Activated CD8-positive, alpha-beta memory T cell treated with anti-CD3 and anti-CD28 coated beads, Interleukin-2, amount 10 ng/mL, durations not matched to agents 7 days and 5 days (primary cell): ENCODE measurements at places on chromosomes 16 and 17. TPM values are rescaled to one million over a fixed set of nuclear protein-coding genes. Genes with fewer than 3 reads are reported as not detected.
A peak's percentile ranks its signal among the peaks of the same experiment; 100 is the strongest.

- H3K27me3 ChIP-seq, result no peaks in the 10 kb centered on the region
- no peak overlapping the region for H3K4me3 ChIP-seq
- no peaks in the 10 kb centered on the region for H3K36me3 ChIP-seq
- H3K4me1 ChIP-seq, result peaks cover 2% of the 10 kb centered on the region
- no peak overlapping the region for H3K27ac ChIP-seq
These were observed 3.9 kb downstream of the RPL3L start for GRCh38 chr16:1950559-1950958.

- no peak overlapping the region for H3K4me3 ChIP-seq
- no peak overlapping the region for H3K27ac ChIP-seq
- H3K4me1 ChIP-seq, result peaks cover 9% of the 10 kb centered on the region
- H3K27me3 ChIP-seq, result peaks cover 77% of the 10 kb centered on the region
These were observed 23.6 kb downstream of the ALOX15B start for GRCh38 chr17:8062435-8062806.

DNA sequence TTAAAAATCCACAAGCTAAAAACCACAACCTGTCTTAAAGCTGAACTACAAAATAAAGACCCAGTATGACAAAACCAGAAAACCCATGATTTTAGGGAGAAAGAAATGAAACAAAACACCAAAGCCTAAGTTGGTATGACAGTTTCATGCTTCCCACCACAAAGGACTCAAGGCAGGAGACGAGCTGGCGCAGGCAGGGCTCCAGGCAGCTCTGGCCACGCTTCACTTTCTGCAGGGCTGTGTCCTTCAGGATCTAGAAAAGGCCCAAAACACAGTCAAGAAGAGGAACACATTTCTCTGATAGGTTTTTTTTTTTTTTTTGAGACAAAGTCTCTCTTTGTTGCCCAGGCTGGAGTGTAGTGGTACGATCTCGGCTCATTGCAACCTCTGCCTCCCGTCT, 75.3 kb downstream of the WDR59 start:
- no peak overlapping the region for H3K27ac ChIP-seq
- H3K27me3 ChIP-seq, result no peaks in the 10 kb centered on the region
- H3K4me3 ChIP-seq, result no peak overlapping the region
- DNase-seq, result no peak

DNA sequence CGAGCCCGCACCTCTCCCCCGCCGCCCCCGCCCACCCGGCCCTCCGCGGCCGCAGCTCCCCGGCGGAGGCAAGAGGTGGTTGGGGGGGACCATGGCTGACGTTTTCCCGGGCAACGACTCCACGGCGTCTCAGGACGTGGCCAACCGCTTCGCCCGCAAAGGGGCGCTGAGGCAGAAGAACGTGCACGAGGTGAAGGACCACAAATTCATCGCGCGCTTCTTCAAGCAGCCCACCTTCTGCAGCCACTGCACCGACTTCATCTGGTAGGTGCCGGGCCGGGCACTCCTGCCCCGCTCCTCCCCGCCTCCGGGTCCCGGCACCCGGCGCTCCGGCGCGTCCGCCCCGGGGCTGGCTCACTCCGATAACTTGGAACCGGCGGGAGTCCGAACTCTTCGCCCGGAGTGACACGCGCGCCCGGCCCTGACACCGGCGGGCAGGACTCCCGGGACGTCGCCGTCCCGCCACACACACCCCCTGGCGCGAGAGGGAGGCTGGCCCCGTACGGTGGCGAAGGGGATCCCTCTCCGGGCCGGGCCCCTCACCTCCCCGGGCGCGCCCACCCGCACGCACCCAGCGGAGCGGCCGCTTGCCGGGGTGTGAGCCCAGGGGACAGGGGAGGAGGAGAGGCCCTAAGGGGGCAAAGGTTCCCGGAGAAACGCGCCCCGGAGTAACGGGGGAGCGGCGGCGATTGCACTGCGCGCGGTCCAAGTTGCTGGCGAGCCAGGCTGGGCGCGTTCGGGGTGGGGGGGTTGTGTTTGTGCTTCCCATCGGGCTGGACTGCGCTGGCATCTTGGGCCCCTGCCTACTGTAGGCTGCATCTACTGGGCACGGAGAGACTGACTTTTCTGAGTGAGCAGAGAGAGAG, 581 bp downstream of the PRKCA start:
- peaks cover 16% of the 10 kb centered on the region for H3K27me3 ChIP-seq
- peak; percentile 70 for DNase-seq
- peaks cover 27% of the 10 kb centered on the region for H3K36me3 ChIP-seq
- H3K27ac ChIP-seq, result peak overlapping the region; percentile 88
- peaks cover 52% of the 10 kb centered on the region for H3K4me1 ChIP-seq

DNA sequence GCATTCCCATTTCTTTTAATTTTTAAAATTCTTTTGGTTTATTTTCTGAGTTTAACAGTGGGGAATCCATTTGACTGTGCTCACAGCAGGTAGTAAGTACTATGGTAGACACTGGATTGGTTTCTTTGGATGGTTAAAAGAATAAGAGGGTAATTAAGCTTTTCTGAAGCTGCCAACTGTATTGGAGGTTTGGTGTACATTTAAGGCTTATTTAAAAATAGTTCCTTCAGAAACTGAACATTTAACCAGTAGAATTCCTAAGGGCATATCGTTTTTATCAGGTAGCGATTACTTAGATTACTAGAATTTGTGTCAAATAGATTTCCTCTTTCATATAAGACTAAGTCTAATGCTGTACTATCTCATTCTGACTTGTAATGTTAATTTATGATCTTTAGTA, 162.4 kb downstream of the PPM1E start:
- no peak overlapping the region for H3K4me3 ChIP-seq
- peaks cover 7% of the 10 kb centered on the region for H3K4me1 ChIP-seq
- no peaks in the 10 kb centered on the region for H3K36me3 ChIP-seq
- no peak overlapping the region for H3K27ac ChIP-seq
- H3K27me3 ChIP-seq, result peaks cover 21% of the 10 kb centered on the region
- no peak for DNase-seq

DNA sequence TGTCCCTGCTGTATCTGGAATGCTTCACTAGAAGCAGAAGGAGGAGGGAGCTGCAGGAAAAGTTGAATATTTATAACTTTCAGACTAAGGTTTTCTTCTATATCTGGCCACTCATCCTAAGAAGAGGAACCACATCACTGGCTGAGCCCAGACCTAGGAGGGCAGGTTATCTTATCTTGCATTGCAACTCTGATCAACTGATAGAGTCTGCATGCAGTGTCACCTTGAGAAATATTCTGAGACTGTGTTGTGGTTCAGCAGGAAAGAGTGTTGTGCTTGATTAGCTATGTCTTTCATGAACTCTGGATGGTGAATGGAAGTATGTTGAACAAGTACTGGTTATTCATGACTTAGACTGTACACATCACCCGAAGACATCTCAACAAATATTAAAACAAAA, 460.0 kb downstream of the TOX3 start:
- H3K4me3 ChIP-seq, result no peak overlapping the region
- no peaks in the 10 kb centered on the region for H3K27me3 ChIP-seq
- H3K4me1 ChIP-seq, result no peaks in the 10 kb centered on the region
- no peak for DNase-seq
- H3K36me3 ChIP-seq, result no peaks in the 10 kb centered on the region
- H3K27ac ChIP-seq, result no peak overlapping the region

- H3K27me3 ChIP-seq, result no peaks in the 10 kb centered on the region
- peaks cover 56% of the 10 kb centered on the region for H3K4me1 ChIP-seq
- H3K36me3 ChIP-seq, result peaks cover 17% of the 10 kb centered on the region
- H3K4me3 ChIP-seq, result peak overlapping the region; percentile 78
- H3K27ac ChIP-seq, result peak overlapping the region; percentile 36
- no peak for DNase-seq
These were observed 555 bp downstream of the TTYH2 start for GRCh38 chr17:74213861-74214391.

DNA sequence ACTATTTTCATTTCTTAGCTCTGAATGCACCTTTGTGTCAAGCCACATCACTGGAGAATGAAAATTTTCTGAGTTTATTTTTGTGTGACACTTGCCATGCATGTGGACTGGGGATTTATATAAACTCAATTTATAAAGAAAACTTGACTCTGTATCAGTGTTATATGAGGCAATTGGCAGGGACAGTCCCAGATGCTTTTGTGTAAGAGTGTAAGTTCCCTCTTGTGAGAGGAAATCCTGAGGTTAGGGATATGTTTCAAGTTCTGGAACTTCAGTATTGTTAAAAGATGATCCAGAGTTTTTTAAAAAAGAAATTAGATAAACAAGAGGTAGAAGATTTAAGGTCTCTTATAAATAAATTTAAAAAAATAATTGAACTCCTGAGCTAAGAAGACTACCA, 10.9 kb upstream of the CCL8 start:
- no peaks in the 10 kb centered on the region for H3K36me3 ChIP-seq
- H3K27me3 ChIP-seq, result peaks cover 43% of the 10 kb centered on the region
- DNase-seq, result no peak
- H3K27ac ChIP-seq, result no peak overlapping the region
- H3K4me1 ChIP-seq, result peaks cover 13% of the 10 kb centered on the region

GRCh38 chr17:82963104-82963950, 116.1 kb upstream of the METRNL start:
- H3K36me3 ChIP-seq, result peaks cover 15% of the 10 kb centered on the region
- H3K4me3 ChIP-seq, result no peak overlapping the region

GRCh38 chr17:75501378-75502071, 13.8 kb downstream of the CASKIN2 start:
- no peak overlapping the region for H3K4me3 ChIP-seq
- no peak for DNase-seq
- no peak overlapping the region for H3K27ac ChIP-seq
- peaks cover 5% of the 10 kb centered on the region for H3K4me1 ChIP-seq
- no peaks in the 10 kb centered on the region for H3K27me3 ChIP-seq

GRCh38 chr17:39867880-39868553, at the start of gene ZPBP2:
Gene ZPBP2, plus strand, starts transcription at chr17:39868202. Its CDS starts 153 bp downstream, at chr17:39868355.
- H3K36me3 ChIP-seq, result peaks cover 6% of the 10 kb centered on the region
- peaks cover 4% of the 10 kb centered on the region for H3K27me3 ChIP-seq
- H3K27ac ChIP-seq, result peak within 1 kb of the TSS; percentile 96
- H3K4me3 ChIP-seq, result peak within 1 kb of the TSS; percentile 71

- no peaks in the 10 kb centered on the region for H3K27me3 ChIP-seq
- DNase-seq, result no peak
- H3K4me3 ChIP-seq, result no peak overlapping the region
- peaks cover 32% of the 10 kb centered on the region for H3K36me3 ChIP-seq
- H3K4me1 ChIP-seq, result peaks cover 18% of the 10 kb centered on the region
These were observed 1.2 kb downstream of the SOX15 start for GRCh38 chr17:7588553-7589203.

GRCh38 chr16:11915114-11915643, 577 bp downstream of the GSPT1 start:
- H3K4me3 ChIP-seq, result peak overlapping the region; percentile 95
- H3K27me3 ChIP-seq, result peaks cover 9% of the 10 kb centered on the region
- H3K27ac ChIP-seq, result peak overlapping the region; percentile 95
- H3K4me1 ChIP-seq, result peaks cover 39% of the 10 kb centered on the region

DNA sequence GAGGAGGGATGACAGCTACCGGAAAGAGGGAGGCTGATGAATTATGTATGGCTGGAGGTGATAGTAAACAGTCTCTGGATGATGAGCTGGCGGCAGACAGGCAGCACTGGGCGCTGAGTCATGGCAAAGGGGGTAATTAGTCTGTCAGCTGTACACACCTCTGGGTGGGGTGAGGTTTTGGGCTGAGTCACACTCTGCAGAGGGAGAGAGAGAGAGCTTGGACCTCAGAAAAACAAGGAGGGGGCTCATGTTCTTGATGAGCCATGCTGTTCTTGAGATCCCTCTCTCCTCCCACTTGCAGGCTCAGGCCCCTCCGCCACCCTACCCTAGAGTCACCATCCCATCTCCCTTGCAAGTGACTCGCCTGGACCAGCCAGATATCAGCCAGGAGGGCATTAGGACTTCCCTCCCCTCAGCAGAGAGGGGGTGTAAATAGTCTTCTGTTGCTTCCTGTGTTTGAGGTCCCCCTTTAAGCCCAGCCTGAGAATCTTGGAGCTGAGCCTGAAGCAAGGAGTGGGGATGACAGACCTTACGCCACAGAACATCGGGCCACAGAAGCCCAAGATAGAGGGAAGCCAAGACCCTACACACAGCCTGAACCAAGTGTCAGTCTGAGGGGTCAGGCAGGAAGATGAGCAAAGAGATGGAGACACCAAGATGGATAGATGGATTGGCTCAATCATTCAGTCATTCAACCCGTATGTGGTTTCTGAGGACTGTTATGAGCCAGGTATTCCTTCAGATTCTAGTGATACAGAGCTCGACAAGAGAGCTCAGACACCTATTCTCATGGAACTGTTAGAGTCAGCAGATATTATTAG, 383.2 kb upstream of the CCL2 start:
- H3K27ac ChIP-seq, result no peak overlapping the region
- no peak for DNase-seq
- peaks cover 5% of the 10 kb centered on the region for H3K27me3 ChIP-seq
- no peaks in the 10 kb centered on the region for H3K36me3 ChIP-seq
- no peaks in the 10 kb centered on the region for H3K4me1 ChIP-seq

DNA sequence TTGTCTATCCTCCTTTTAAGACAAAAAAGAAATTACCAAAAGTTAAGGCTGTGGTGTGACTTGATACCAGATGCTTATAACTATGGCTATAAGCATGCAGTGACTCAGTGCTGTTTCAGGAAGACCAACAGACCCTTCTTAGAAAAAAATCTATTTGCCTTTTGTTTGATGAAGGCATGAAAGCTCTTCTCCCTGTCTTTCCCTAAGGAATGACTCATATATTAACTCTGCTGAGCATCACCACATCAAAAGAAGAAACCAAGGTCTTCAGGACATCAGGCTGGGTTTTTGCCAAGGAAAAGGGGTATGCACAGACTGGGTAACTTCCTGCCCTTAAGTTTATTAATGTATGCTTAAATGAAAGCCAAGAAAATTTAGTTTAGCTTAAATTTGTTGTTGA, 47.1 kb downstream of the VMP1 start:
- peaks cover 19% of the 10 kb centered on the region for H3K36me3 ChIP-seq
- peak overlapping the region; percentile 84 for H3K27ac ChIP-seq
- H3K4me1 ChIP-seq, result peaks cover 65% of the 10 kb centered on the region
- DNase-seq, result no peak
- H3K4me3 ChIP-seq, result peak overlapping the region; percentile 50

- peaks cover 14% of the 10 kb centered on the region for H3K4me1 ChIP-seq
- H3K4me3 ChIP-seq, result peak overlapping the region; percentile 69
- no peaks in the 10 kb centered on the region for H3K36me3 ChIP-seq
- peak overlapping the region; percentile 74 for H3K27ac ChIP-seq
- H3K27me3 ChIP-seq, result no peaks in the 10 kb centered on the region
- DNase-seq, result no peak
These were observed 96.9 kb downstream of the ADCY9 start for GRCh38 chr16:4019371-4019791.

- no peak overlapping the region for H3K4me3 ChIP-seq
- DNase-seq, result no peak
- H3K27ac ChIP-seq, result no peak overlapping the region
- no peaks in the 10 kb centered on the region for H3K4me1 ChIP-seq
- H3K27me3 ChIP-seq, result peaks cover 6% of the 10 kb centered on the region
These were observed 29.0 kb downstream of the SRL start for GRCh38 chr16:4212934-4213296.

The ARL5C gene
- not detected for total RNA-seq

The FDXR gene
- 38.2 TPM for total RNA-seq

The TNFRSF17 gene
- not detected for total RNA-seq
